ENCODE measurements at places on chromosomes 1 and 21. TPM values are rescaled to one million over a fixed set of nuclear protein-coding genes. Genes with fewer than 3 reads are reported as not detected.

DNA sequence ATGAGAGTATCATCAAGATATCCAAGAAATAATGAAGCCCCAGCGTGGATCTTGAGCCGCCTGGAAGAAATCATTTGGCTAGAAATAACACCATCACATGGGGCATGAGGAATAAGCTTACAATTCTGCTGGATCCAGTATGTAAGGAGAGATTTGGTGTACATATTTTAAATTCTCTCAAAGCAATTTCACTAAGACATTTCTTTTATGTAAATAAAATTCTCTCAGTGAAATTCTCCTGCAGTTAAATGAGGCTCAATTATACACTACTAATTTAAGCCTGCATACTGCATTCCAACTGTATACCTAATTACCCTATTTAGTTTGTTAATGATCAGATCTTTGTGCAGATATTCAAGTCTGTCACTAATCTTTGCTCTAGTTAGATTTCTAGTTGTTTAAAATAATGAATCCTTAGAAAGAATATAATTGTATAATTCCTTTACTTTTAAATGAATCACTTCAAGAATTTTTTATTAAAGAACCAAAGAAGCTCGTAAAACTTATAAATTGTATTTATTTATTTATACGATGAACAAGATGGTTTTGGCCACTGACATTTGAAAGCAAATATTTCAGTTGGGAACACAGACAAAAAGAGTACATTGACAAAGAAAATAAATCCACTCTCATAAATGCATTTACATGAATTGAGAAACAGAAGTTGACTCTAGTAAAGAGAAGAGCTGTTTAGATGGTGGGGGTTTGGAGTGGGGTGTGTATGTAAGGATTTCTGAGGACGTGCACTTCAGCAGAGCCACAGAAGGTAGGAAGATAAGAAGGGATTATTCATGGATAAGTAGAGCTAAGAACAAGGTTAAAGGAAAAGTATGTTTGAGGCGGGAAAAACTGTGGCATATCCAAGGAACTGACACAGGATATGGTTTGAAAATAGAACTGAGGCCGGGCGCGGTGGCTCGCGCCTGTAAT lies 466.8 kb downstream of the DSCAM start:
- no peaks in the 10 kb centered on the region for H3K36me3 ChIP-seq
- no peak for DNase-seq
- H3K4me1 ChIP-seq = no peaks in the 10 kb centered on the region

GRCh38 chr21:24716281-24716918 lies 890.9 kb downstream of the MRPL39 start:
- H3K36me3 ChIP-seq = peaks cover 15% of the 10 kb centered on the region
- no peak overlapping the region for H3K27ac ChIP-seq
- no peaks in the 10 kb centered on the region for H3K27me3 ChIP-seq
- H3K4me1 ChIP-seq = no peaks in the 10 kb centered on the region

DNA sequence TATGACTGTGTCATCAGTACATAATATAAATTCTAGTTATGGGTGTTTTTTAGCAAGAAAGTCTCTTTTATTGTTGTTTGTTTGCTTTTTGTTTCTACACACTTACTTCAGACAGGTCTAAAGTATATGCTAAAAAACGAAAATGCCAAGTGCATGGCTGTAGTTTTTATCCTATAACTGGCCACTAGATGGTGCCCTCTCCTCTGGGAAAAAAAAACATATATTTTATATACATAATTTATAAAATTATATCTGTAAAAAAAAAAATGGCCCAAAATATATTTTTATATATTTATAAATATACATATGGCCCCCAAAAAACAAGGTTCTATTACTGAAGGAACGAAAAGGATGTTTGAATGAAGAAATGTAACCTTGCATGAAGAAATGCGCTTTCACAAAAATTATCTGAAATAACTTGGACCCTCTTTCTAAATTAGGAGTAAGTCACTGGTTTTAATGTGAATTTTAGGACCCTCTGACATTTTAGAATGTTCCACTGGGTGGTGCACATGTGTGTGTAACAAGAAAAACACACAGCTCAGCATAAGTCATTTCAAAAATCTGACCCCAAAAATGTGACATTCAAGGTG lies 93.5 kb downstream of the TTLL7 start:
- H3K4me3 ChIP-seq = no peak overlapping the region
- H3K27me3 ChIP-seq = no peaks in the 10 kb centered on the region
- H3K36me3 ChIP-seq = no peaks in the 10 kb centered on the region
- H3K27ac ChIP-seq = no peak overlapping the region
- H3K4me1 ChIP-seq = no peaks in the 10 kb centered on the region

DNA sequence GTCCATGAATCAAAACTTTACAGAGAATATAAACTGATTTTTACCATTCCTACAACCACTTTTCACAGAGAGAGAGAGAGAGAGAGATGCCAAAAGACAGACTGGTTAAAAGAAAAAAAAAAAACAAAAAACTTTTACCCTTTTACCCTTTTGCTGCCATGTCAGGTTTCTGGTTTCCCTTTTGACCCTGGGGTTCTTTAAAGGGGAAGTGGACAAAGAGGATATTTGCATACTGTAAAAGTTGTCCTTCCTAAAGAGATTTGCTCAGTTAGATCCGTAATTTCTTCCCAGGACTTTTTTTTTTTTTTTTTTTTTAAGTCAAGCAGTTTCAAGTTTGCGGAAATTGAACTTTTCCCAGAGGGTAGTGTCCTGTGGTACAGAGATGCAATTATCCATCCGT lies 287.8 kb upstream of the RGS18 start:
- no peak overlapping the region for H3K27ac ChIP-seq
- no peak for DNase-seq
- H3K27me3 ChIP-seq = no peaks in the 10 kb centered on the region
- H3K4me3 ChIP-seq = no peak overlapping the region
- H3K36me3 ChIP-seq = no peaks in the 10 kb centered on the region

GRCh38 chr1:110963691-110964454 lies at the start of gene LRIF1:
LRIF1 (minus strand) TSS chr1:110963922; CDS start chr1:110963688, 234 bp downstream.
- H3K27ac ChIP-seq = peak within 1 kb of the TSS; percentile 99
- H3K27me3 ChIP-seq = peaks cover 28% of the 10 kb centered on the region
- H3K4me3 ChIP-seq = peak within 1 kb of the TSS; percentile 86
- H3K4me1 ChIP-seq = peaks cover 26% of the 10 kb centered on the region
- DNase-seq = peak; percentile 100

DNA sequence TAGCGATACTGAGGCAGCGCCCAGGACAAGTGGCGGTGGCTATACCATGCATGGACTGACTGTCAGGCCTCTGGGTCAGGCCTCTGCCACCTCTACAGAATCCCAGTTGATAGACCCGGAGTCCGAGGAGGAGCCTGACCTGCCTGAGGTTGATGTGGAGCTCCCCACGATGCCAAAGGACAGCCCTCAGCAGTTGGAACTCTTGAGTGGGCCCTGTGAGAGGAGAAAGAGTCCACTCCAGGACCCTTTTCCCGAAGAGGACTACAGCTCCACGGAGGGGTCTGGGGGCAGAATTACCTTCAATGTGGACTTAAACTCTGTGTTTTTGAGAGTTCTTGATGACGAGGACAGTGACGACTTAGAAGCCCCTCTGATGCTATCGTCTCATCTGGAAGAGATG lies 3.2 kb upstream of the IL10RB start:
- peaks cover 16% of the 10 kb centered on the region for H3K36me3 ChIP-seq
- no peak for DNase-seq
- H3K27me3 ChIP-seq = no peaks in the 10 kb centered on the region
- H3K4me1 ChIP-seq = peaks cover 29% of the 10 kb centered on the region
- no peak overlapping the region for H3K27ac ChIP-seq

GRCh38 chr1:117818456-117818855 lies 111.0 kb downstream of the GDAP2 start:
- DNase-seq = no peak
- no peaks in the 10 kb centered on the region for H3K4me1 ChIP-seq
- no peaks in the 10 kb centered on the region for H3K27me3 ChIP-seq

- H3K36me3 ChIP-seq = no peaks in the 10 kb centered on the region
- peaks cover 44% of the 10 kb centered on the region for H3K4me1 ChIP-seq
- peak; percentile 21 for DNase-seq
- H3K4me3 ChIP-seq = no peak overlapping the region
Observed at GRCh38 chr1:157403203-157403602, 149.1 kb downstream of the FCRL5 start.

- no peak overlapping the region for H3K27ac ChIP-seq
- peaks cover under 1% of the 10 kb centered on the region for H3K4me1 ChIP-seq
Observed at GRCh38 chr1:200022239-200022804, 5.2 kb upstream of the NR5A2 start.

GRCh38 chr1:210857705-210858104 lies 276.2 kb downstream of the KCNH1 start:
- no peaks in the 10 kb centered on the region for H3K36me3 ChIP-seq
- no peak overlapping the region for H3K27ac ChIP-seq
- H3K4me1 ChIP-seq = no peaks in the 10 kb centered on the region
- no peak overlapping the region for H3K4me3 ChIP-seq

DNA sequence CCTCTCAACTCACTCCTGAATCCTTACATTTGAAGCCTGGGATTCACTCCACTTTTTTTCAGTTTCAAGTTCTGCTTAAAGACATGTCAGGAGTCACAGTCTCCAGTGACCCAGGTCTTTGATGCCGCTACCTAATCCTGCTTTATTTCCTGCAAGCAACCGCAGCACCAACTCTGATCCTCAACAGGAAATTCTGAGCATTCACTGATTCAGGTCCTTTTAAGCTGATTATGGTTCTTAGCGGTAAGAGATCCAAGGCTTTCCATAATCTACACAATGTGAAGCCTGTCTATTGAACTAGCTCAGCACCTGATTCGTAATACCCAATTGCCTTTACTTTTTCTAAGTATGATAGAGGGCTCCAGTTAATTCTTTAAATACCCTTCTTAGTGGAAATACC lies 43.7 kb upstream of the PIGC start:
- DNase-seq = no peak
- H3K4me3 ChIP-seq = no peak overlapping the region
- H3K36me3 ChIP-seq = no peaks in the 10 kb centered on the region
- no peaks in the 10 kb centered on the region for H3K27me3 ChIP-seq
- H3K27ac ChIP-seq = no peak overlapping the region
- H3K4me1 ChIP-seq = peaks cover 4% of the 10 kb centered on the region

DNA sequence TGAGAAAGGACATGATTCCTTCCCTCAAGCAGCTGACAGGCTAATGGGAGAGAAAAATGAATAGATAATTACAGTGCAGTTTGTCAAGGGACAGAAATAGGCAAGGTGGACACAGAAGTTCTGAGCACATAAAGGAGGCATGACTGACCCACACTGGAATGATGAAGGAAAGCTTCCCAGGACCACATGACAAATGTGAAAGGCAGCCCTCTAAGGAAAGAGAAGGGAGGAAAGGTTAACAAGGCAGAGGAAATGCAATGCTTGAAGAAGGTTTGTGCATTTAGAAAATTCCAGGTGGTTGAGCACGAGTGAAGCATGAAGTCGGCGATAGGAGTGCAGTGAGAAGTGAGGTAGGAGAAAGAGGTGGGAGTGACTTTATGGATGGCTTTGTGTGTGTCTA lies 37.4 kb downstream of the LAMC2 start:
- H3K27me3 ChIP-seq = no peaks in the 10 kb centered on the region
- DNase-seq = no peak
- no peak overlapping the region for H3K4me3 ChIP-seq
- peaks cover 31% of the 10 kb centered on the region for H3K4me1 ChIP-seq

DNA sequence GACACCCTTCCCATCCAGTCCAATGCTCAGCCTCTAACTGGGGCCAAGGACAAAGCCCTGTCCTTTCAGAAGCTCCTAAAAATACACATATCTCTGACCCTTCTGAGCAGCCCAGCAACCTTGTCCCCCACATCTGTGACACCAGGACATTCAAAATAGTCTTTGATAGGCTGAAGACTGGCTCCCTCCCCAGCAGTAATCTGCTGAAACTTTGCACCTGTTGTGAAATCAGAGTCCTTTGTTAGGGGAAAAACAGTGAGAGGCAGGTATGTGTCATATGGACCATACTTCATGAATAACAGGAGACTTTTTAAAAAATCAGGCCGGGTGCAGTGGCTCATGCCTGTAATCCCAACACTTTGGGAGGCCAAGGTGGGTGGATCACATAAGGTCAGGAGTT lies 82.4 kb upstream of the VAMP3 start:
- peaks cover 19% of the 10 kb centered on the region for H3K36me3 ChIP-seq
- H3K4me3 ChIP-seq = no peak overlapping the region
- no peak for DNase-seq
- H3K27ac ChIP-seq = no peak overlapping the region
- H3K4me1 ChIP-seq = peaks cover 9% of the 10 kb centered on the region
- peaks cover 12% of the 10 kb centered on the region for H3K27me3 ChIP-seq

The RNU1-4 gene
- 1,197 TPM for total RNA-seq

The ANKRD65 gene
- 1.9 TPM for total RNA-seq

The VHLL gene
- total RNA-seq = not detected

The LCK gene
- total RNA-seq = 57.0 TPM

The TIAM1 gene
- 25.2 TPM for total RNA-seq
